ENCODE measurements at places on chromosomes 6 and 20.
A peak's percentile ranks its signal among the peaks of the same experiment; 100 is the strongest.

- peaks cover 68% of the 10 kb centered on the region for H3K36me3 ChIP-seq
- H3K27ac ChIP-seq: no peak overlapping the region
- H3K27me3 ChIP-seq: no peaks in the 10 kb centered on the region
- H3K4me1 ChIP-seq: peaks cover 5% of the 10 kb centered on the region
- DNase-seq: no peak
Observed at GRCh38 chr6:41929924-41930323, 8.6 kb downstream of the BYSL start.

- H3K27ac ChIP-seq: no peak overlapping the region
- H3K36me3 ChIP-seq: no peaks in the 10 kb centered on the region
- H3K4me1 ChIP-seq: no peaks in the 10 kb centered on the region
- no peak for DNase-seq
- H3K4me3 ChIP-seq: no peak overlapping the region
Observed at GRCh38 chr20:21571841-21572690, 58.2 kb upstream of the NKX2-2 start.

DNA sequence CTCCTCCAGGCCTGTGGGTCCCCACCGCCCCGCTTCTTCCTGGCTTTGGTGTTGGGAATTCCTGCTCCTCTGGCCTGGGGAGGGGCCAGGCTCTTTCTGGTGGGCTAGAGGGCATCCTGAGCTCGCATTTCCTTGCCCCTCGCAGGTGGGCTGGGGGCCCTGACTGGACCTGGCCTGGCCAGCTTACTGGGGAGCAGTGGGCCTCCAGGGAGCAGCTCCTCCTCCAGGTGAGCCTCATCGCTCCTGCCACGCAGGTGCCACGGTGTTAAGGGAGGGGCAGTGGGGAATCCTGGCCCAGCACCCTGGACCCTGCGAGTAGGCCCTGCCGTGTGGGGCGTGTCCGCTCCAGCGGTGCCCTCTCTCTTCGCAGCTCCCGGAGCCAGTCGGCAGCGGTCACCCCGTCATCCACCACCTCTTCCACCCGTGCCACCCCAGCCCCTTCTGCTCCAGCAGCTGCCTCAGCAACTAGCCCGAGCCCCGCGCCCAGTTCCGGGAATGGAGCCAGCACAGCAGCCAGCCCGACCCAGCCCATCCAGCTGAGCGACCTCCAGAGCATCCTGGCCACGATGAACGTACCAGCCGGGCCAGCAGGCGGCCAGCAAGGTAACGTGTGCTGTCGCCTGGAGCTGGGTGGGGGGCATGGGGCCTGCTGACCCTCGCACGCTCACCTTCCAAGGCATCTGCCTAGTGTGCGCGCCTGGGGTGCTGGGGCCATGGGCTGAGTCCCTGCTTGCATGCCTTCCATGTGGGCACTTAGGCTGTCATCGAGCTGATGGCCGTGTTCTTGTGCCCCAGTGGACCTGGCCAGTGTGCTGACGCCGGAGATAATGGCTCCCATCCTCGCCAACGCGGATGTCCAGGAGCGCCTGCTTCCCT lies 4.7 kb downstream of the ADRM1 start:
- no peaks in the 10 kb centered on the region for H3K36me3 ChIP-seq
- no peak for DNase-seq
- no peaks in the 10 kb centered on the region for H3K27me3 ChIP-seq
- peaks cover 55% of the 10 kb centered on the region for H3K4me1 ChIP-seq
- H3K4me3 ChIP-seq: no peak overlapping the region
- H3K27ac ChIP-seq: no peak overlapping the region

DNA sequence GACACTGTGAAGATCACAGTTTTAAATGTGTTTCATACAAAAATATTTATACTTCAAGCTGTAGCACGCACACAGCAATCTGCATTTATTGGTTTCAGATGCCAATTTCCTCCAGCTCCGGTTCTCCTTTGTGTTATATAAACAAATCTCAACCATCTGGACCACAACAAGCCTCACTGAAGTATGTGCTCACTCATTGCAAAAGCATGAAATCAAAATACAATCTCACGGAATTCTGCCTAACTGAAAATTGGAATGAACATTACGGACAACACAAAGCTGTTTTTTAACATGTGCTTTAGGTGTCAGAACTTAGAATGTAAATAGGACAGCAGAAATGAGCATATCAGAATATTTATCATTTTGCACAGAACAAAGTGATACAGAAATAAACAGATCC lies 38.0 kb downstream of the RCAN2 start:
- H3K36me3 ChIP-seq: no peaks in the 10 kb centered on the region
- DNase-seq: no peak
- peaks cover 22% of the 10 kb centered on the region for H3K4me1 ChIP-seq
- no peak overlapping the region for H3K4me3 ChIP-seq
- H3K27ac ChIP-seq: peak overlapping the region; percentile 11

DNA sequence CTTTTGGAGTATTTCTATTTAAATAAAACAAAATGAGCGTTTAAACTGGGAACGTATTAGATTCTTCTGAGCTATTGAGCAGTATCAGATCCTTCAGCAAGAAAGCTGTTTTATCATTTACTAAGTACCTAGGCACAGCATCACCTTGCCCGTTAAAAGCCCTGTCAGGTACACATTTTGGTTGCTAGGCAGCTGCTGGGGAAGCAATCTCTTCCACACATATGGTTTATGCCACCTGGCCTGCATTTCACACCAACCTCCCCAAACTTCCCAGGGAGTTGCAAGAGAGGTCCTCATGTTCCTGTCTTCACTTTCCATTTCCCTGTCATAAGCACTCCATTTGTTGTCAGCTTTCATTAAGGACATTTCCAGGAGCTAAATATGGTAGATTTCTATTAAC lies 400.1 kb downstream of the PLCB1 start:
- H3K4me1 ChIP-seq: no peaks in the 10 kb centered on the region
- H3K4me3 ChIP-seq: no peak overlapping the region
- no peaks in the 10 kb centered on the region for H3K27me3 ChIP-seq
- H3K27ac ChIP-seq: no peak overlapping the region
- no peak for DNase-seq

DNA sequence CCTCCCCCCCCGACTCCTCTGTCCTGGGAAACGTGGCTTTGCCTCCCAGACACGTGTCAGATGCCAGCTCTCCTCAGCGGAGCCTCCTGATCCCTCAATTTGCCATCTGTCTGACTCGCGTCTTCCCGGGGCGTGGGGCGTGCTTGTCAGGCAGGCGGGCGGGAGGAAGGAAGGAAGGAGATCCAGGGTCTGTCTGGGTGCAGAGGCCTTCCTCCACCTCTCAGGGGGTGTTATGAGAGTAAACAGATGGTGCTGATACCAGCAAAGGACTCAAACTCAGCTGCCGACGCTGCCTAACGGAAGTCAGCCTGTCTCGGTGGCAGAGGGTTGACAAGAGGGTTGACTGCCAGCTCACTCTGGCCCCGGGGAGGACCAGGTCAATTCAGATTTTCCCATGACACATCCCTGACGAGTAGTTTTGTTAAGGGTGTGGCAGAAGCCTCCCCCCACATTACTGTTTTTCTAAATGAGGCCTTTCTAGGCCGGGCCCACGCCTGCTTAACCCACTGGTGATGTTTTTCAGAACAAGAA lies 17.0 kb downstream of the UQCC2 start:
- no peak overlapping the region for H3K4me3 ChIP-seq
- peaks cover 34% of the 10 kb centered on the region for H3K36me3 ChIP-seq
- H3K27me3 ChIP-seq: no peaks in the 10 kb centered on the region
- H3K4me1 ChIP-seq: peaks cover 56% of the 10 kb centered on the region
- DNase-seq: no peak

DNA sequence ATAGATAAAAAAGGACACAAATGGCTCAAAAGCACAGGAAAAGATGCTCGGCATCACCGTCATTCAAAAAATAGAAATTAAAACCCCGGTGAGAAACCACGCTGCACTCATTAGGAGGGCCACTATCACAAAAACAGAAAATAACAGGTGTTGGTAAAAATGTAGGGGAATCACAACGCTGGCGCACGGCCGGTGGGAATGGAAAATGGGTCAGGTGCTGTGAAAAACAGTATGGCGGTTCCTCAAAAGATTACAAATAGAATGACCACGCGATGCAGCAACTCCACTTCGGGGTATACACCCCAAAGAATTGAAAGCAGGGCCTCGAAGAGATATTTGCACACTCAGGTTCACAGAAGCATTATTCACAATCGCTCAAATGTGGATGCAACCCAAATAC lies 28.3 kb downstream of the NPEPL1 start:
- H3K4me1 ChIP-seq: no peaks in the 10 kb centered on the region
- H3K36me3 ChIP-seq: no peaks in the 10 kb centered on the region
- H3K27ac ChIP-seq: no peak overlapping the region
- no peaks in the 10 kb centered on the region for H3K27me3 ChIP-seq
- H3K4me3 ChIP-seq: no peak overlapping the region
- no peak for DNase-seq

GRCh38 chr6:143258945-143259344 lies 191.6 kb downstream of the ADAT2 start:
- no peaks in the 10 kb centered on the region for H3K4me1 ChIP-seq
- no peak overlapping the region for H3K27ac ChIP-seq
- DNase-seq: no peak
- no peak overlapping the region for H3K4me3 ChIP-seq
- no peaks in the 10 kb centered on the region for H3K36me3 ChIP-seq
- no peaks in the 10 kb centered on the region for H3K27me3 ChIP-seq

DNA sequence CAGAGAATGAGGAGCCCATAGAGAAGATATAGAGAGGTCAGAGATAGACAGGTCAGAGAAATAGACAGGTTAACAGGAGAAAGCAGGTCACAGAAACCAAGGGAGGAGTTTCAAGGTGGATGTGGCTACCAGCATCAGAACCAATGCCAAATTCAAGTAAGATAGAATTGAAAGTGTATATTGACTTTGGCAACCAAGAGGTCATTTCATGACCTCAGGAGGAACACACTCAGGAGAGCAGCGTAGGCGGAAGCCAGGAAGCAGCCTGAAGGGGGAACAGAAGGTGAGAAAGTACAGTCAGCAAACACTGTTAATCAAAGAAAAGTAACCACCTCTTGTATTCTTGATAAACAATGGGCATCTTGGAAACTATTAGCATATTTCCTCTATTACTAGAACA lies 33.9 kb upstream of the ALDH8A1 start:
- H3K27me3 ChIP-seq: no peaks in the 10 kb centered on the region
- H3K27ac ChIP-seq: no peak overlapping the region
- H3K36me3 ChIP-seq: peaks cover 31% of the 10 kb centered on the region
- no peak overlapping the region for H3K4me3 ChIP-seq
- H3K4me1 ChIP-seq: no peaks in the 10 kb centered on the region
- no peak for DNase-seq

DNA sequence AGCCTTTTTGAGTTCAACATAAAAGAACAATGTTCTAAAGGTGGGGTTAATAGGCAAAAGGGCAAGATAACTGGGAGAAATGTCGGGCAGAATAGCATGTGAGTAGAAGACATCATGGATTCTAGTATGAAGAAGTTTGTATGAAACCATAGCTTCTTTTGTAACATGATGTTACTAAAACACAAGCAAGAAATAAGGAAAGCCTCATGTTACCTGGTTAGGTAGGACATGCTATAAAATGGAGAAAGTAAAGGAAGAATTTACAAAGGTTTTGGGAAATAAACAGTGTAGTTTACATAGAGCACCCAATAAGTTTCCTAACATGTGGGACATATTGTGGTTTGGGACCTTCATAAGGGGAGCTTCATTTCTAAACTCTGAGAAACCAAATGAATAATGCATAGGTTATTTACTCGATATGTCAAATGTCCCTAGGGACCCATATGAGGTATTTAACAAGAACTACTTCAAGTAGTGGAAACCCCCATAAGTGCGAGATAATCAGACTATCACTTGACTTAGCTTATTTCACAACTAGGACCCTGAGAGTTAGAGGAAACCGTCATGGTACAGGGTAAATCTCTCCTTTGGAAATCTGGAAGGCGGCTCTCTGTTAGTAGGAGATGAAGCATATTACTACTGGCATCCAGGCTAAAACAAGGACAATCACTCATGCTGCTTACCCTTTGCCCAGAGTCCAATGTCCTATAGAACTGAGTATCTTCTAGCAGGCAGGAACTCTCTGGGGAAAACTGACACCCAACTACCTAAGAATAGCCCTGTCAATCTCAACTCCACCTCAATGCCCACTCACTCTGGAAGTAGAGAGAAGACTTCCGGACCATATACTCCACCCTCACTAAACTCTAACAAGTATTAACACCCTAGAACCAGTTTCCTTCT lies 57.5 kb downstream of the ILRUN start:
- no peak overlapping the region for H3K27ac ChIP-seq
- no peaks in the 10 kb centered on the region for H3K4me1 ChIP-seq
- H3K27me3 ChIP-seq: no peaks in the 10 kb centered on the region
- no peaks in the 10 kb centered on the region for H3K36me3 ChIP-seq

DNA sequence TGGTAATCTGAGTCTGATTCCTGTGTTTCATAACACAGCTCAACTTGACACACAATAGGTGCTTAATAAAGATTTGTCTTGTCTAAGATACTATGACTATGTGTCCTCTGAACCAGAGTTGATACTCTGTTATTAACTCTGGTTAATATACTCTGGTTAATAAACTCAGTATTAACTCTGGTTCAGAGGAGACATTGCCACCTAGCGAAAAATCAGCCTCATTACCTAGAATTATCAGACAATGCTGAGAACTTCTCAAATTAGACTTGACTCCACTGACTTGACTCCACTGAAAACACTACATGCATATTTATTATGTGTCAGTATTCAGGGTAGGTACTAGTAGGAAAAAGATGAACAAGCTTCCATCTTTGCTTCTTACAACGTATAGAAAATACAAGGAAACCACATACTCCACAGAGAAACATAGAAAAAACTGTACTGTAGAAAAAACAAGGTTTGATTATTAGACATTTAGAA lies 73.9 kb downstream of the AHI1 start:
- DNase-seq: no peak
- H3K4me1 ChIP-seq: no peaks in the 10 kb centered on the region
- no peak overlapping the region for H3K4me3 ChIP-seq
- H3K36me3 ChIP-seq: no peaks in the 10 kb centered on the region
- H3K27me3 ChIP-seq: no peaks in the 10 kb centered on the region

DNA sequence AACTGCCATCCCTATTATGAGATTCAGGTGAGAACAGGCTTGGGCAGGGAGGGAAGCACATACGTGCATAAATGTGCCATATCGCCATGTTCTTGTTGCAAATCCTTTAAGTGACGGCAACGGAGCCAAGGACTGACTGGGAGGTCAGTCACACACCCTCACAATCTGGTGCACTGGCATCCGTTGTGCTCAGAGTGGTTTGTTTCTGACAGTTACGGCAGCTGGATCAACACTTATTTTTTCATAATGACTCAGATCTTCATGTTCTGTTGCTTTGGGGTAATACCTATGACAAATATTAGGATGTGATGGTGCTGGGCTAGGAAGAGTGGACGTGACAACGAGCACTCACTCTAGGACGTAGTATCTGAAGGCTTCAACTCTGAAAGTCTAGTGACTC lies 56.2 kb upstream of the PREP start:
- H3K4me3 ChIP-seq: no peak overlapping the region
- H3K36me3 ChIP-seq: no peaks in the 10 kb centered on the region
- H3K4me1 ChIP-seq: no peaks in the 10 kb centered on the region
- DNase-seq: no peak

- no peaks in the 10 kb centered on the region for H3K36me3 ChIP-seq
- peaks cover 40% of the 10 kb centered on the region for H3K4me1 ChIP-seq
- no peaks in the 10 kb centered on the region for H3K27me3 ChIP-seq
- peak within 1 kb of the TSS; percentile 81 for H3K27ac ChIP-seq
- DNase-seq: no peak
Observed at GRCh38 chr6:110180228-110181008, at the start of gene CDC40. Gene CDC40, plus strand, starts transcription at chr6:110180427. Its CDS starts 18 bp downstream, at chr6:110180445.
